Activated CD8-positive, alpha-beta T cell treated with anti-CD3 and anti-CD28 coated beads for 36 hours (primary cell): ENCODE measurements at places on chromosomes 7 and 10.

DNA sequence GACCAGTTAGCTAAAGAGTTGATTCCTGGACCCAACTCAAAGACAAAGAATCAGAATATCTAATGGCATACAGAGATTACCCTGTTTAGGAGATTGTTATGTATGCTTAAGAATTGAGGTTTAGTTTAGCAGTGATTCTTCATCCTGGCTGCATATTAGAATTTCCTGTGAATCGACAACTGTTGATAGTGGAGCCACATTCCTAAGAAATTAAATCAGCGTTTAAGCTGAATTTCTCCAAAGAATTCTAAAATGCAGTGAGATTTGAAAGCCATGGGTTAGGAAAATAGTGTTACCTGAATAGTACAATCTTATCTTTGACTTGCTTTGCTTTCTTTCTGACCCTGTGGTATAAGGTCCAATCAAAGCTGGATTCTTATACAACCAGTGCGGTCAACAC is 16.4 kb upstream of the FERD3L start:
- no peak for DNase-seq

GRCh38 chr7:27866256-27866655 is 126.3 kb downstream of the TAX1BP1 start:
- DNase-seq = no peak

DNA sequence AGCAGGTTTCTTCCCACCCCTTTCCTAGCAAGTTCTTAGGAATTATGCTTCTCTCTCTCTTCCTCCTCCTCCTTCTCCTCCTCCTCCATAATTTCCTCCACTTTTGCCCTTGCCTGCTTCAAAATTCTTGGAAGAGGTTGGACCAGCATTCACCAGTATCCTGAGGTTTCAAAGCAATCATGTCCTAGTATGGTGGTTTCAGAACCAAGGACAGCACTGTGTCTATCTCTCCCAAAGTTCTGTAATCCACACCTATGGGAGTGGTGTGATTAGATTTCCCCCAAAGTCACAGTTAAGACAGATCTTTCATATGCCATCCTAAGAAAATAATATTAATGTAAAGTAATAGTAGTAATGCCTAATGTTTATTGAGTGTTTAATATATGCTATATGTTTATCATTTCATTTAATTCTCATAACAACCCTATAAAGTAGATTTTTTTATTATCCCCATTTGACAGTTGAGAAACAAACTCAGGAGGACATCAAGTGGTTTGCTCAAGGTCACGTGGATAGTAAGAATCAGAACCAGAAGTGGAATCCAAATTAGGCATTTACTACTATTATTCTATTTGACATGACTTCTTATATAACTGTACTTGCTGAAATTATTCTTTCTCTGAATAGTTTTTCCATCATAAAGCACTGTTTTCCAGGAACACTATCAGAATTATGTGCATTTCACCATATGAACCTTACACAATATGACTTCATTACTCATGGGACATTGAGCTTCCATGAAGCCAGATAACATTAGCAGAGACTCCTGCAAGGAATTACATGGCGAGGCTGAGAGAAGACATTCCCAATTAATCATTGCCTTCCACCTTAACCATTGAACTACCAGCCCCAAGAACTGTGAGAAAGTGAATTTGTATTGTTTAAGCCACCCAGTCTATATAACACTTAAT is 91.4 kb downstream of the IPMK start:
- DNase-seq = no peak

DNA sequence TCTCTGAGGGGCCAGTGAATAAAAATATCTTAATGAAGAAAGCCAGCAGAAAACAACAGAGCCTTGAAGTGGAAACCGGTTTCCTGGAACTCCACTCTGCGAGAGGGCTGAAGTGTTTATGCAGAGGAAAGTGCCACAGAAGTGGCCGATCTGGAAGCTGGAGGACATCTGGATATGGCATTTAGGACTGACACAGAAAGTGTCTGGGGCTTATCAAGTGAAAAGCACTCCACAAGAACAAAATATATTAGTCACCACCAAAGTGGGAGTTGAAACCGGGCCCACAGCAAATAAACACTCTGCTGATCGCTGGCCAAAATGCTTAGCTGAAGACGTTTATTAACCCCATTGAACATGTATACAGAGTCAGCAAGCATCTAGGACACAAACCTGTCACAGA is 7.8 kb downstream of the NOD1 start:
- no peak for DNase-seq

- DNase-seq = no peak
Measured at GRCh38 chr10:73058057-73058591, 38.5 kb downstream of the P4HA1 start.

DNA sequence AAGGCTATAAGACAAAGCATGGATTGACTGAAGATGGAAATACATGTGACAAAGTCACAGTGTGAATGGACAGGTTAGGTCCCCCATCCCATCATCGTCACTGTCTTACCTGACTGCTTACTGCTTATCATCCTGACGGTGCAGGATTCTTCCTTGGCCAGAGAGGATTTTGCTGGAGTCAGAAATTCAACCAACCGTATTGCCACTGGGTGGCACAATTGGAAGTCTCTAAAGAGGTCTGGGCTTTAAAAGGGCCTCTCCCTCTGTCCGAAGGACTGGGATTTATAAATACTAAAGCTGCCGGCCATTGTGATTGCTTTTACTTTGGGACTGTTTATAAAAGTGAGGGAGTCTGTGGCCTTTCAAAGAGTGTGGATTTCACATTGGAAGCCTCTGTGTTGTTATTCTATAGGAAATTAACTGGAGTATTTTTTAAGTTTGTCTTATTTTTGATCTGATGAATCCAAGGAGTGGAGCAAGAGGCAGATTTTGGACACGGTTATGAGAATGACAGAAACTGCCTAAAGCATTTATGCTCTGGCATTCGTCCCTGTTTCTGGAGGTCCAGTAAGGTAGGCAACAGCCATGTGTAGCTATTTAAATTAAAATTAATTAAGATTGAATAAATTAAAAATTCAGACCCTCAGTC is 113.3 kb upstream of the CREB5 start:
- DNase-seq = no peak

DNA sequence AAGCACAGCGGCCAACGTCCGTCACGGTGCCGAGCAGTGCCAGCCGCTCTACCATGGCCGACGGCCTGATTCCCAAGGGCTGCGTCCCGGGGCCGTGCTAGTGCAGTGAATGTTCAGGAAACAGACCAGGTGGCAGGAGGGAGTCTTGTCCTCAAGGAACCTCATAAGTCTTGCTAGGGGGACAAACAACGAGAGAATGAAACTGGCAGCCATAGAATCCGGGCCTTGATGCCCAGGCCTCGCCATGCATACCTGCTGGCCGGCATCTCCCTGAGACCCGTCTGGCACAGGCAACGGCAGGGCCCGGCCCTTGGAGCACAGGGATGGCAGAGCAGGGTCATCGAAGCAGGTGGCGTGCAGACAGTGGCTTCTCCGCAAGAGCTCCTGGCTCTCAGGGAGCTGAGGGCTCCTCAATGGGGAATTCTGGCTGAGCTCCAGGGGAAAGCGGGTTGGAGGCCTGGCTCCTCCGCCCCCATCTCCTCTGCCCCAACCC is 58.8 kb downstream of the DIP2C start:
- DNase-seq = no peak

DNA sequence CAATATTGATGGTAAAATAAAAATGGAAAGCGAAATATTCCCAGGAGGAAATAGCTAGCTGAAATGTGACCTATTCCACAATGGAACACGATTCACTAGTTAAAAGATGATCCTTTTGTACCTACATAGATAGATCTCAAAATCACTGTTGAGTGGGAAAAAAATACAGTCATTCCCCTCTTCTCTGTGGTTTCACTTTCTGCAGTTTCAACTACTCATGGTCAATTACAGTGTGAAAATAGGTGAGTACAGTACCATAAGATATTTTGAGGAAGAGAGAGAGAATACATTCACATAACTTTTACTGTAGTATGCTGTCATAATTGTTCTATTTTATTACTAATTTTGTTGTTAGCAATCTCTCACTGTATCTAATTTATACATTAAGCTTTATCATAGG is 56.0 kb upstream of the COL13A1 start:
- DNase-seq = no peak

DNA sequence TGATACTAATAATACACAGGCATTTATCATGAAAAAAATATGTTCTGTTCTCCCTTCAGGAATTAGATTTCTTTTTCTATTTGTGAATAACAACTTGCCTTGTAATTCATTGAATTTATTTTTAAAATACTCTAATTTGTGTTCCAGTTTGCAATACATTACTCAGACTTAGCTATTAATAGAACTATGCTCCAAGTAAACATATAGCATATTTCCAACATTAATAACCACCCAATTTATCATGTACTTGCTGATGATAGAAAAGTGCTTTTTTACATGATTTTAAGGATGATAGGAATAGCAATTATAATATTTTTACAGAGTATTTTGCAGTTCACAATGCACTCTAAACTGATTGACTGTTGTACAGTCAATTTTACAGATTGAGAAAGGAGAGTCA is 338.8 kb upstream of the SEMA3D start:
- DNase-seq = no peak

DNA sequence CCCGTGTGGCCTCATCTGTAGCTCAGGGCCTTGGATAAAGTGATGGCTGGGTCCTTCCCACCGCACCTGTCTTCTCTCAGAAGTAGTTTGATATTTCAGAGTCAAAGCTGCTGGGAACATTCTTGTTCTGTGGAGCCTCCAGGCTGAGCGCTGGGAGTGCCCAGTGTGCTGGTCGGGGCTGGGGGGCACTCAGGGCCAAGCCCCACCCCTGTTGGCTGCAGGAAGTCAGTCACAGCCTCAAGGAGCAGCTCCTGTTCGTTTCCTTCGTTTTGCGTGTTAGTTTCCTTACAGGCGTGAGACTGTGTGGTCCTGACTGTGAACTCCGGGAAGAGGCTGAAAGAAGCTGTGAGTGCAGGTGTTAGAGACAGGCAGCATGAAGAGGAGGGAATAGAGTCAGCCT is 33.2 kb downstream of the POR start:
- no peak for DNase-seq
